ENCODE measurements at places on chromosomes 1 and 21. TPM values are rescaled to one million over a fixed set of nuclear protein-coding genes. Genes with fewer than 3 reads are reported as not detected.

DNA sequence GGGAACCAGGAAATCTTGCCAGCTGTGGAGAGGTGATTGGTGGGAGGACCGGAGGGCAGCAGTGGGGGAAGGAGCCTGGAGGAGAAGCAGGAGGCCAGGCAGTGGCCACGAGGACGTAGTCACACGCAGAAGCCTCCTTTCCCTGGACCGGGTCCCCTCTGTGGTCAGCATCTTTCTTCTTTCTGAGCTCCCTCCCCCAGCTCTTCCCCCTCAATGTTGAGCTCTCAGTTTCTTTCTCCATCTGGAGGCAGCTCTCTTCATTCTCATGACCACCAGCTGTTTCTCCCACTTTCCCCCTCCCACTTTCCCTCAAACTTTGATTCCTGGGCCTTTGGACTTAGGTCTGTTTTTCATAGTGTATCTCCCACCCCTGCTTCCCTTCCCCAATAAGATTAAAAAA lies 18.3 kb downstream of the KIRREL1 start:
- no peaks in the 10 kb centered on the region for H3K36me3 ChIP-seq
- H3K4me3 ChIP-seq = no peak overlapping the region
- H3K4me1 ChIP-seq = peaks cover 63% of the 10 kb centered on the region
- no peak for DNase-seq
- H3K27ac ChIP-seq = peak overlapping the region; percentile 74
- no peaks in the 10 kb centered on the region for H3K27me3 ChIP-seq

DNA sequence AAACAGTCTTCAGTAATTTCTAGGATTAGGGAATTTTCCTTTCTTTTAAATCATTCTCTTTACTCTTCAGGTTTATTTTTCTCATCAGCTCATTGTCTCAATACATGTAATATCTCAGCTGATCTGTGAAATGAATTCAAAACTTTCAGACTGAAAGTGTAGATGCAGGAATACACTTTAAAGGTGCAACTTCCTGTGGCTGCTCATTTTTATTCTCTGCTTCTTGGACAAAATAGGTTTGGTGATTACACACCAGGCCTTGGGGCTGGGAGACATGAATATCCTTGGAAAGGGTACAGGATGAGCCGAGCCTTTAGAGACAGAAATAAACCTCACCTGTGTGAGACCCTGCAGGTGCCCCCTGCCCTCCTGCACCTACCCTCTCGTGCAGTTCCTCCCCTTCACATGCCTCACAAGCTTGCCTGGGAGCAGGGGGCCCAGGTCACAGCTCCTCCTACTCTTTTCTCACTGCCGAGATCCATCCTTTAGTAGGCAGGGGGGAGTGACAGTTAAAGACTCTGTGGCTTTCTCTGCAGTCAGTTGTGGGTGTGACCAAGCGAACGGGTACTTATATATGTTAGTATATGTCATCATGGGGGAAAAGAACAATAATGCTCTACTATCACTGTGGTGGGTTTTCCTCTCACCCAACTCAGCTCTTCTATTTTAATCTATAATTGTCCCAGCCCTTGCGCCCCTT lies 23.6 kb downstream of the XCL2 start:
- H3K27me3 ChIP-seq = no peaks in the 10 kb centered on the region
- H3K4me3 ChIP-seq = no peak overlapping the region
- H3K36me3 ChIP-seq = no peaks in the 10 kb centered on the region
- H3K4me1 ChIP-seq = no peaks in the 10 kb centered on the region
- no peak overlapping the region for H3K27ac ChIP-seq

Gene ZDHHC18
- 21.3 TPM for total RNA-seq

DNA sequence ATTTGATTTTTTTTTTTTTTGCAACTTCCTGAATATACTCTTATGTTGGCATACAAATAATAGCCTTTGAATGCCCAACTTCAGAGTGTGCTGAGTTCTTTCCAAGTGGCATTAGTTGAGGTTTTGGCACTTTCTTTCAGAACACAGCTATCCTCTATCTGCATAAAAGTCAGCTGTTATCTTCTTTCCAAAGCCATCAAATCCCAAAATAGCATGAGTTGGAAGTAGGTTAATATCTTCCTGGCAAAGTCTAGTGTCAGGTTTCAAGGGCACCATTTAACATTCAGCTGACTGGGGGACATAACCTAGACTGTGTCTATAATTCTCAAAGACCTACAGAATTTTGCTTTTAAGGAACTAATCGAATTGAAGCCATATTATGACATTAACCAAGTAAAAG lies 223.9 kb downstream of the PLPP3 start:
- no peak overlapping the region for H3K27ac ChIP-seq
- peaks cover 6% of the 10 kb centered on the region for H3K4me1 ChIP-seq
- no peaks in the 10 kb centered on the region for H3K36me3 ChIP-seq
- no peak for DNase-seq
- H3K27me3 ChIP-seq = no peaks in the 10 kb centered on the region
- H3K4me3 ChIP-seq = no peak overlapping the region

DNA sequence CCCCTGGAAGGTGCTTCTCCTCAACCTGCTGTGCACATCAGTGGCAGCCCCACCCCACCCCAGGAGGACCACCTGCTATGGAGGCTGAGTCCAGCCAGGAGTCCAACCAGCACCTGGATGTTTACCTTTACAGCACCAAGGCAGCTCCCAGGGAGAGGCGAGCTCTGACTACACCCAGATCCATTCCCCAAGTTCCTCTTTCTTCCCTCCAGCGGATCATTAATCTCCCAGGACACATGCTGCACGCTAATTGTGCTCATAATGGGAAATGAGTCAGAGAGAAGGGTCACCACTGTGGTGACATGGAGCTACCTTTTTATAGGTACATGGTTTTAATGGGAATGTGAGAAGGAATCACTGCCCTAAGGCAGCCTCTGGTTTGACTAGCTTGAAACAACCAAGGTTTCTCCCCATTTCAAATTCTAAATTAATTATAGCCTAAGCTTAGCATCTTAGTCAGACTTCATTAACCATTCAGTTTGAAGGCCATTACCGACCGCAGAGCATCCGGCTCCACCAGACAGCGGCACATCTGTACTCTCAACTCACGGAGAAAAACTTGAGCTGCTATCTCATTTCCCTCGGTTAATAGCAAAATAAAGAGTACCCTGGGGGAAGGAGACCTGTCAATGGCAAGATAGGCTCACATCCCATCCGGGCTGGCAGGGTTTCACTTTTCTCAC lies 173.1 kb upstream of the GALNT2 start:
- H3K27me3 ChIP-seq = no peaks in the 10 kb centered on the region
- no peak overlapping the region for H3K4me3 ChIP-seq
- H3K36me3 ChIP-seq = no peaks in the 10 kb centered on the region
- no peak for DNase-seq

- H3K36me3 ChIP-seq = no peaks in the 10 kb centered on the region
- no peak overlapping the region for H3K4me3 ChIP-seq
These were observed 208.5 kb upstream of the SNX7 start for GRCh38 chr1:98453066-98453465.

- no peak overlapping the region for H3K27ac ChIP-seq
- H3K27me3 ChIP-seq = no peaks in the 10 kb centered on the region
These were observed 514.0 kb upstream of the TMPRSS15 start for GRCh38 chr21:18917622-18918021.

Gene SDE2
- 16.6 TPM for total RNA-seq

- H3K36me3 ChIP-seq = no peaks in the 10 kb centered on the region
- no peak overlapping the region for H3K4me3 ChIP-seq
- no peak for DNase-seq
- H3K27ac ChIP-seq = no peak overlapping the region
- H3K4me1 ChIP-seq = no peaks in the 10 kb centered on the region
These were observed 155.4 kb downstream of the BRINP3 start for GRCh38 chr1:190322274-190322673.

Gene PLA2G2F
- not detected for total RNA-seq

- H3K36me3 ChIP-seq = no peaks in the 10 kb centered on the region
- no peak overlapping the region for H3K4me3 ChIP-seq
- H3K27me3 ChIP-seq = no peaks in the 10 kb centered on the region
- no peak overlapping the region for H3K27ac ChIP-seq
These were observed 522.9 kb downstream of the LRRIQ3 start for GRCh38 chr1:73674945-73675561.

GRCh38 chr1:172460177-172460576 lies 16.3 kb upstream of the PIGC start:
- H3K36me3 ChIP-seq = no peaks in the 10 kb centered on the region
- H3K4me3 ChIP-seq = no peak overlapping the region
- peaks cover 38% of the 10 kb centered on the region for H3K4me1 ChIP-seq
- no peak for DNase-seq
- H3K27me3 ChIP-seq = no peaks in the 10 kb centered on the region

- no peak overlapping the region for H3K4me3 ChIP-seq
- H3K27me3 ChIP-seq = no peaks in the 10 kb centered on the region
- no peak for DNase-seq
- H3K4me1 ChIP-seq = peaks cover 27% of the 10 kb centered on the region
- H3K27ac ChIP-seq = peak overlapping the region; percentile 44
- H3K36me3 ChIP-seq = no peaks in the 10 kb centered on the region
These were observed 18.4 kb downstream of the H6PD start for GRCh38 chr1:9253004-9253403.

DNA sequence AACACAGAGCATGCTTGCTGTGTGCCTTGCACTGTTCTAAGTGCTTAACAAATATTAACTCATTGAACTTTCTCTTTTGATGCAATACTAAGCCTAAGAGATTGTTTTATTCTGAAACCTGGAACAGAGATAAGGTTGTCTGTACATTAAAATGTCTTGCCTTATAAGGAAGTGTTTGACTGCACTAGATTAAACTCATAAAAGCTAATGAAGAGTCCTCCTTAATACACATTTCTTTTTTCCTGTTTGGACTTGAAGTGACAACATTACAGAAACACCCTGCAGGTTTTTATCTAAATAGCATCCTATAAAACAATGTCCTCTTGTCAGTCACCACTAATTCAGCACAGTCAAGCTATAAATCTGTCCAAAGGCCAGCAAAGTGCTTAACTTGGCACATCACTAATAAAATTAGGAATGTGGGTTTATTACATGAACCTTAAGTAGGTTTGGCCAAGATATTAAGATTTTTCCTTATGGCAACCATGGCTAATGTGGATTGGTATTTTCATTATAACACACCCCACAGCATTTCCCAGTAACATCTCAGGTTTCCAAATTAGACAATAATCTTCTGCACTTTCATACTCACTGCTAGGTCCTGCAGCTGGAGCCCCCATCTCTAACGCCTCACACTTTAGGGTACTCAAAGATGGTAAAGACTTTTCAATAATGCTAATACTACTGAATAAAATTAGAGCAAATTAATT lies 389.7 kb downstream of the LMO4 start:
- H3K27me3 ChIP-seq = no peaks in the 10 kb centered on the region
- peaks cover 23% of the 10 kb centered on the region for H3K4me1 ChIP-seq
- H3K36me3 ChIP-seq = no peaks in the 10 kb centered on the region
- peak; percentile 46 for DNase-seq
- peak overlapping the region; percentile 67 for H3K27ac ChIP-seq

All from Caco-2 (cell line).